ENCODE measurements at places on chromosomes 2 and 18.

GRCh38 chr2:204654669-204655068 is 109.4 kb downstream of the PARD3B start:
- DNase-seq = no peak

DNA sequence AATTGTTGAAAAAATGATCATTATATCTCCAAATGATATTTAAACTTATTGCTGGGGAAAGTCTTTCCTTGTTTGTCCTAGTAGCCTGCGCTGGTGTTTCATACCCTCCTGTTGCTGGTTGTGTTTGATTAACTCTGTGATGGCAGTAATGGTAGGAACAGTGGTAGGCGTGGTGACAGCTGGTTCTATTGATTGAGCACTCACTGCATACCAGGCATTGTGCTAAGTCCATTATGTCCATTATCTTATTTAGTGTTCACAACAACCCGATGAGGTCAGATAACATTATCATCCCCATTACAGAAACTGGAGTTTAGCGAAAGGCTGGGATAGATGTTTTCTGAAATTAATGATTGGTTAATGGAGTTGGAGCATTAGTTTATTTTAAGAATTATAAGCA is 77.8 kb upstream of the STON1 start:
- no peak for DNase-seq

DNA sequence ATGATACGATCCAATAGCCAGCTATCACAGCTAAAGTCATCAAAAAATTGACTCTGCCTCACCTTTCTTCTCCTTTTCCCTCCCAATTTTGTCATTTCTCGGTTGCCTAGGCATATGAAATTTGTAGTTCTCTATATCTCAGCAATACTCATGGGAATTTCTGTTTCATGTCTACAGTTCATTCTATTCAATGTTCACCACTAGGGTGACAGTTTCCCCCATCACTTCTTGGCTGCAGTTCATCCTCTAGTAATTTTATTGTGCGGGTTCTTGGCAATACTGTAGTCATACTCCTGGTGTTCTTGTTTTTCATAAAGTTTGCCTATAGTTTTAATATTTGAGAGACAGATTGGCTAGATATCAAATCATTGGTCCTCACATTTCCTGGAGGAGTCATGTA is 872.2 kb upstream of the ID2 start:
- DNase-seq = peak; percentile 17

GRCh38 chr2:105118960-105119359 is 81.1 kb downstream of the MRPS9 start:
- DNase-seq = no peak

DNA sequence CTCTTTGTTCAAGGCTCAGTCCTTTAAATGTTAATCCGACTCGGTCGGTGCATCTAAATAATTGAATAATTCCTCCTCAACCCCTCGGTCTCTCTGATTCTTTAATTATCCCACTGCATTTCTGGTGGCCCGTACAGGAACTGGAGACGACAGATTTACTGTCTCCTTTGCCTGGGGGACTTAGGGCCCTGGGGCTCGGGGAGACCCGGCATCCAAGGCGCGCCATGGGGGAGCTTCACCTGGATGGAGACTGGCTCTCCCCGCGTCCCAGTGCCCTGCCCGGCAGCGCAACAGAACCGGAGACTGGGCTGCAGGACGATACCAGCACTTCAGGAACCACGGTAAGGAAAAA is 47.7 kb upstream of the SELENOI start:
- no peak for DNase-seq

- no peak for DNase-seq
Measured at GRCh38 chr2:30981510-30981909, 156.7 kb downstream of the GALNT14 start.

DNA sequence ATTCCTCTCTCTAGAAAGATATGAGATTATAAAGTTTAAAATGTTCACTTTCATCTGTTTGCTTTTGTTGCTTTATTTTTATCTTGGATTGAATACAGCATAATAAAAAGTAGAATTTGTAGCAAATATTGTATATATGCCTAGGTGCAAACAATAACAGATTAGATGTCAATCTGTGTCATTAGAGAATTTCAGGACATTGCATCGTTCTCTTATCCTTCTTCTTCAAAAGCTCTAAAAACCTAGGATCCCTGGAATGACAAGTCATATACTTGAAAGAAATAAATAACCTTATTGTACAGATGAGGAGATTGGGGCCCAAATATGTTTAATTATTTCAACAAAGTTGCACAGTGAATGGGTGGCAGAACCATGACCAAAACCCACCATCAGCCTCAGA is 102.8 kb upstream of the BZW1 start:
- DNase-seq = no peak

Data from NAMALWA (cell line).